HAP-1 (cell line): ENCODE measurements at places on chromosomes 2 and 18.

DNA sequence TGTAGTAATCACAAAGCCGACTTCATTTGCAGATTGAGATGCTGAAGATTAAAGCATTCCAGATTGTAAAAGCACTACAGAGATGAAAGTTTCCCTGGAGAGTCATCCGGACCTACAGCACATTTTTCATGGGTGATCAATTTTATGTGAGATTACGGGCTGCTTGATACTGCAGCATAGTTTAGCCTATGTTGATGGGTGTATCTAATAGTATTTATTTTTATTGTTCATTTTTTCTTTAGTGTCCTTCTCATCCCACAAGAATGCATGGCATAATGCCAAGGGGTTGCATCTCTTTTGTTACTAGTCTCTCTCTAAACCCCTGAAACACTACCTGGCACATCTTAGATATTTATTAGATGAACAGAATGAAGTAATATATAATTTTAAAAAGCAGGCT is 240.4 kb downstream of the MBD2 start:
- no peak for DNase-seq

- no peak for DNase-seq
Observed at GRCh38 chr2:109062859-109063700, 65.9 kb upstream of the SH3RF3 start.

- DNase-seq: no peak
Observed at GRCh38 chr18:39586741-39587140, 2021.1 kb upstream of the CELF4 start.

GRCh38 chr2:898319-898718 is 52.3 kb upstream of the SNTG2 start:
- peak; percentile 26 for DNase-seq

- no peak for DNase-seq
Observed at GRCh38 chr2:169065864-169066517, 3.4 kb upstream of the DHRS9 start.

- no peak for DNase-seq
Observed at GRCh38 chr2:74751981-74752851, 81.7 kb upstream of the HK2 start.
